ENCODE measurements at places on chromosomes 12 and 14. TPM values are rescaled to one million over a fixed set of nuclear protein-coding genes. Genes with fewer than 3 reads are reported as not detected.

- DNase-seq = peak; percentile 63
Observed at GRCh38 chr14:70808416-70809224, 693 bp downstream of the MAP3K9 start.

- peak; percentile 8 for DNase-seq
Observed at GRCh38 chr14:25406818-25407217, 356.9 kb upstream of the STXBP6 start.

DNA sequence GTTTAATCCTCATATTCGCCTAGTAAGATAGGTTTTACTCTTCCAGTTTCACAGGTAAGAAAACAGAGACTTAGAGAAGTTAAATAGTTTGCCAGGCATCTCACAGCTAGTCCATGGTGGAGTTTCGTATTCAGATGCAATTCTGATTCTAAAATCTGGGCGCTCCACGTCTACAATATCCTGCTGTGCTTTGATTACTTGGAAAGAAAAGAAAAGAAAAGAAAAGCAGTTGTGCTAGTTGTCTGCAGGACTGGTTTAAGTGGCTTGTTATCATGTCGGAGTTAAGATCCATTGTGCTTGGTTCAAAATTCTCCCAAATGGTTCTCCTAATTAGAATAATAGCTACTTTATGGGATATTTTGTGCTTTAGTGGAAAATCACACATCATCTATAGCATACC, 18.6 kb downstream of the AKAP3 start:
- no peak for DNase-seq

DNA sequence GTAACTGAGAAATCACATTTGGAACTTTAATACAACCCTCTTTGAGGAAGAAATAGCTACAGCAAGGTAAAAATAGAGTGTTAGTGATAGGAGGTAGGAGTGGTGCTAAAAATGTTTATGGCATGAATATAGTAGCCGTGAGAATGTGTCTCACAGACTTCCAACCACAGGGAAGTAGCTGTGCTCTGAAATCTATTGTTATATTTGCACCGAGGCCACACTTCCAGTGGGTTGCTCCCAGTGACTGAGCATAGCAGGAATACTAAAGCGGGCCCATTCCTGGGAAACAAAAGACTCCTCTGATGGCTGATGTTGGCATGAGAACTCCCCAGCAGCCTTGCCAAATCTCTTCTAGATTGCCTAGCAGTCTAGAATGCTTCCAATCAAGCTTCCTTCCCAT, 174.1 kb upstream of the PLXNC1 start:
- no peak for DNase-seq

The P2RX2 gene
- not detected for total RNA-seq
